ENCODE measurements at places on chromosomes 13 and 19.

DNA sequence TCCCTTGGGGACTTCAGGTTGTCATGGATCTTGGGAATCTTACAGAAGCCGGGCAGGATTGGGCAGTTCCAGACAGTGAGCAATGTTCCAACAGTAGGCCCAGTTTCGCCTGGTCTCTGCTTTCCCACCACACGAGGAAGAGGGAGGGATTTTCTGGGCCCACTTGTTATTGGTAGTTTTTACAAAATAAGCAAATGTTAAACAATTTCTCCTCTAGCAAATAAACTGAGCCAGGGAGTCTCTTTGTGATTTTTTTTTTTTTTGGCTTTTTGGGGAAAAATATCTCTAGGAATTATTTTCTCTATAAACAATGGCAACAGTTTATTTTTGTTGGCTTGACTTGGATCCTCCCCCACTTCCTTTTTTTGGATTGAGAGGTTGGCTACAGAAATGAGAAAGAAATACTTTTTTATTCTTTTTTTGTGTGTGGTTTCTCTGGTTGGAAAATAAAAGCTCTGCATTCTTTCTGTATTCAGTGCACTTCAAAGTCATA is 89.3 kb downstream of the TM9SF2 start:
- no peak for DNase-seq

DNA sequence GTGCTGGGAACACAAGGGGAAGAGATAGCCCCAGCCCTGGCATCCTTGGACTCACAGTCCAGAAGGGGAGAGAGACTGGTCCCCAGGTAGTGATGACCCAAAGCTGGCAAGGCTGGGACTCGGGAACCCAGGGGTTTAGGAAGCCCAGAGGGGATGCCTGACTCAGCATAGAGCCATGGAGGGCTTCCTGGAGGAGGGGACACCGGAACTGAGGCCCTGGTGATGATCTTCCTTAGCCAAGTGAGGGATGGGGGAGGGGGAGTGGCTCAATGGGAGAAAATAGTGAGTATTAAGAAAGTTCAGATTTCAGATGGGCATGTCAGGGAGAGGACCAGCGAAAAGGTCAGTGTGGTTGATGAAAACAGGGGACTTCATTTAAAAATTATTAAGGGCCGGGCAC is 26.8 kb downstream of the EXOC3L2 start:
- no peak for DNase-seq

DNA sequence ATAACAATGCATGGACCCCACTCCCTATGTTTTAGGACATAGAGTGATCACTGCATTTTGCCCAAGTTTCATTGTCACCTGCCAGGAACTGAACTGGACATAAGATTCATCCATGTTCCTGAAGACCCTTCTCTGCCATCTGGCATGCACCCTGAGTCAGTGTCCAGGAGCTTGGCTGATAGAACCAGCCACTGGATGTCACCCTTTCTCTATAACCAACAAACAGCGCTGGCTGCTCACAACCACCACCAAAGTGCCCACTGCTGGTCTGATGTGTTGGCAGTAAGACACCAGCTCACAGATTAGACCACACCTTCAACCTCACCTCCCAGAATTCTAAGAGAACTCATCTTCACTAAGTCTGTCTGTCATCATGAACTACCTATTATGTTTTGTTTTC is 333.4 kb downstream of the ITGBL1 start:
- DNase-seq = no peak

DNA sequence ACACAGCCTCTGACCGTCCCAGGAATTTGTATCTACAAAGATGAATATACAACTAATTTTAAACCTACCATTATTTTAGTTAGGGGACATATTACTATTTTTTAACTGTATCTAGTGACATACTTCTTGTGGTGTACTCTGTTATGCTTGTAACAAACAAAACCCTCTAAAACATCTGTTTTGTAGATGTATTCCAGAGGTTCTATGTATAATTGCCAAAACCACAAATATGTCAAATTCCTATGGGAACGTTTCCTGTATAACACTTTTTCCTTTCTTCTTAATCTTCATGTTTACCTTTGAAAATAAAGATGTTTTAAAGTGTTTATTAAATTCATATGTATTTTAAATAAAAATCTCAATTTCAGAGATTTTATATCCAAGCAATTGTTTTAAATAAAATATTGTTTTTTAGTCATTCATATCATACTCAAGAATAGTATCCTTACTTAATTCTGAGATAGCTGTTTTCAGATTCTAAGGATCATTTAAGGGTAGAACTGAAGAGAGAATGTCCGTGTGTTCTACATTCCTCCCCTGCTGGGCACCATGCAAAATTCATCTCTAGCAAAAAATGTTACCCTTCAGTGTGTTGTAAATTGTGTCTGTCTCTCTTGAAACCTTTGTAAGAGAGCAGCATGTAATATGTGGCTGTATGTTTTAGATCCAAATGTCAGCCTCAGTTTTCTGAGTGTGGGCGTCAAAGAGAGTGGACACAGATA is 1327.7 kb downstream of the EFNB2 start:
- DNase-seq = no peak

- no peak for DNase-seq
These were observed 139.4 kb upstream of the KLF12 start for GRCh38 chr13:74273581-74273980.

DNA sequence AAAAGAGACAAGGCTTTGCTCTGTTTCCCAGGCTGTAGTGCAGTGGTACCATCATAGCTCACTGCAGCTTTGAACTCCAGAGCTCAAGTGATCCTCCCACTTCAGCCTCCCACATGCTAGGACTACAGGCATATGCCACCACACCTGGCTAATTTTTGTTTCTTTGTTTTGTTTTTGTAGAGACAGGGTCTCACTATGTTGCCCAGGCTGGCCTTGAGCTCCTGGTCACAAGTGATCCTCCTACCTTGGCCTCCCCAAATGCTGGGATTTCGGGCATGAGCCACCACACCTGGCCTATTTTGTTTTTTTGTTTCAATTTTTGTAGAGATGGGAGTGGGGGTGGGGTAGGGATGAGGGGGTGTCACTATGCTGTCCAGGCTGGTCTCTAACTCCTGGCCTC is 6.9 kb downstream of the WDR87 start:
- DNase-seq = no peak

DNA sequence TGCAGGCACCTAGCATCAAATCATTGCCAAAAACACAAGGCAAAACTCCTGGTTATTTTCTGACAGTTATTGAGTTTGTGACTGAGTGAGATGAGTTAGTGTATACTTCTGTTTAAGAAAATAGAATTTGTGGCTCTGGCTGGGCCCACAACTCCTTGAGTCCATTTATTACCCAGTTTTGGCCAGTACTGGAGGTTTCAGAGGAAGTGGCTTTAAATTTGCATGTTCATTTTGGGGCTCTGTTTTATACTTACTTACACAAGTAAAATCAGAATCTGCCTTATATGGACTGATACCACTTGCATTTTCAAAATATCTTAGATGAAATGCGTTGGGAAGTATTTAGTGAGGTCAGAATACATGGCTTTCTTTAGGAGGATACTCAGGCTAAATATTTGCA is 29.0 kb downstream of the TNFSF11 start:
- no peak for DNase-seq

- DNase-seq = peak; percentile 33
These were observed 6.5 kb upstream of the OPA3 start for GRCh38 chr19:45591004-45591637.
